NCI-H146 (cell line): ENCODE measurements at places on chromosomes 16 and 17.

DNA sequence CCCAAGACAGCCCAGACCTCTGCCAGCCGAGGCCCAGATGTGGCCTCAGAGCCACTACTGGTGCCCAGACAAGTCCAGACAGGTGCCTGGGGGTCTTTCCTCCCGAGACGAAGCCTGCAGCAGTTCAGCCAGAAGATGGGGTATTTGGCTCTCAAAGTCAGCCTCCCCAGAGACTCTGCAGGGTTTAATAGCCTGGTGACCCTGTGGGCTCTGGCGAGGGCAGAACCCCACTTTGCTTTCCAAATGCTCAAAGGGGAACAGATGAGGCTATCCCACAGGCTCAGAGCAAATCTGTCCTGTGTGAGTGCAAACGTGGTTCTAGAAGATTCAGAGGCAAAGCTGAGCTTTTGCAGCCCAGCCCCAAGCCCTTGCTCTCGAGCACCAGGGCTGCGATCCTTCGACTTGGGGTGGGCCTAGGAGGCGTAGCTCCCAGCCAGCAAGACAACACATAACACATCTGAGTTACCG is 236.0 kb downstream of the MRTFB start:
- no peak for DNase-seq

DNA sequence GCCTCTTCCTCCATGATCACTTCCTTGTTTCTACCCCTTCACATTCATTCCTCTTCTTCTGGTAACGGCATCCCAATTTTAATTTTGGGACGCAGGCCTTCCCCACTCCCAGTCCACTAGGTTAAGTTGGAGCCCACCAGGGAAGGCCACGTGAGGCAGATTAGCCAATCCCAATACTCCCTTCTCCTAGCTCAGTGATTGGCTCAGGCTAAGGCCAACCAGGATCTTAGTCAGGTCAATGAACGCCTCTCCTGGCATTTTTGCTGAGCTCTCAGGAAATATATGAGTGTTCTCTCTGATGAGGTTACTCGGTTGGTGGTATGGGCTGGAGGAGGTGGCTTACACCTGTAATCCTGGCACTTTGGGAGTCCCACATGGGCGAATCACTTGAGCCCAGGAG is 15.4 kb downstream of the SEZ6L2 start:
- no peak for DNase-seq

DNA sequence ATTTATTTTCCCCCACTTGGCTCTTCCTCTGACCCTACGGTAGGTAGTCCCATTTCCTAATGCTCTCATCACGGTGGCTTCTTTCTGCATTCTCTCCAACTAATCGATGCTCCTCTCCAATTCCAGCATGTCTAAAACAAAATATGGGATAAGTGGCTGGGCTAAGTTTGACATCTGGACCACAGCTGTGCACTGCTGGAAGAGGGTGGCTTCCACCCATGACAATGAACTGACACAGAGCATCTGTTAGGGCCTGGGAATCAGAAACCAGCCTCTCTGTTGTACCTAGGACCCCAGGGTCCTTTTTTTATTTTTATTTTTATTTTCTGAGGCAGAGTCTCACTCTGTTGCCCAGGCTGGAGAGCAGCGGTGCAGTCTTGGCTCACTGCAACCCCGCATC is 29.0 kb upstream of the SLC39A11 start:
- DNase-seq: no peak

DNA sequence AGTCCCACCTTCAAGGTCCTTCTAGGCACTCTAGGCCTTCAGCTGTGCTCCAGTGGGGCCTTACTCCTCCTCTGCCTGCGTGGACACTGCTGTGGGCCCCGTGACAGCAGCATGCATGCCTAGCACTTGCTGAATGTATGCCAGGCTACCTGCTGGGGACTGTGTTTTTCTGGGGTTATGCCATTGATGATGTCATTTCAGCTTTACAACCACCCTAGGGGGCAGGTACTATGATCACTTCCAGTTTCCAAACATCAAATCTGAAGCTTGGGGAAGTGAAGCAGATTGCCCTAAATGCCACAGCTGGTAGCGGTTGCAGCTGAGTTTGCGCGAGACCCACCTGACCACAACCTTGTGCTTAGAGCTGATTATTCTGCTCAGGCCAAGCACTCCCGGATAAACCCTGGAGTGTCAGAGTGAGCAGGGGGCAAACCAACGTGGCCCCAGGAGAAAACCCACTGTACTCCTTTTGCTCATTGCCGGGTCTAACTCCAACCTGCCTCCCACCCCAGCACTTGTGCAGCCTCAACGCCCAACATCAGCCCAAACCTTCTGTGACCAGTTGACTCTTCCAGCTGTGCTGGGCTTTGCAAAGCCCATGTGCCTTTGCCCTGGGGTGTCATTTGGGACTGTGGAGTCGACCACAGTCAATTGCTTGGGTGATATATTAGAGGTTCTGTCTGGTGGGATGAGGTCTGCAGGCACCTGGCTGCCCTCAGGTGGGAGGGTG is 168.4 kb downstream of the ENGASE start:
- no peak for DNase-seq

DNA sequence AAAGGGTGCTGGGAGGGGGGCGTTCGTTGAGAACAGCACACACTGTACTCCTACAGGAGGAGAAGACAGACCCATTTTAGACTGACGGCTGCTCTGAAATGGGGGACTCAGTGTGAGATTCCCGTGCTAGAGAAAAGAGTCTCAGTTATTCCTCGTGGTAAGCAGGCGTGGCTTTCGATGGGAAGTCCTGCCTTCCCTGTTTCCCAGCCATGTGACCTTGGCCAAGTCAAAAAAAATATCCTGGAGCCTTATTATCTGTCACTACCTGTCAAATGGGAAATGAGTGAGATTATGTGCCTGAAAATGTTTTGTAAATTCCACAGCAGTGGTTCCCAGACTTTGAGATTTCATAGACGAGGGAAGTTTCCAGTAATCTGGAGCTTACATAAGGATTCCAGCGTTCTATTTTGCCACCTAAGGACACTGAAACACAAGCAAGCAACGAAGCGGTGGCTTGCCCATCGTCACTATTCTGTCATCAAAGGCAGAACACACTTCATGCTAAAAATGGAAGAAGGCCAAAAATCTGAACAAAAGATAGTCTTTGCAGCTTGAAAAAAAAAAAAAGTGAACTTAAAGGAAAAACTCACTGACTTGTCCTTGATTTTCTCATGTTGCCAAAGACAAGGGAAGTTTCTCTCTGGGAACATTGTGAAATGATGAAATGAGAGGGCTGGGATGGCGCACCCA is 253.4 kb upstream of the RPL38 start:
- no peak for DNase-seq

DNA sequence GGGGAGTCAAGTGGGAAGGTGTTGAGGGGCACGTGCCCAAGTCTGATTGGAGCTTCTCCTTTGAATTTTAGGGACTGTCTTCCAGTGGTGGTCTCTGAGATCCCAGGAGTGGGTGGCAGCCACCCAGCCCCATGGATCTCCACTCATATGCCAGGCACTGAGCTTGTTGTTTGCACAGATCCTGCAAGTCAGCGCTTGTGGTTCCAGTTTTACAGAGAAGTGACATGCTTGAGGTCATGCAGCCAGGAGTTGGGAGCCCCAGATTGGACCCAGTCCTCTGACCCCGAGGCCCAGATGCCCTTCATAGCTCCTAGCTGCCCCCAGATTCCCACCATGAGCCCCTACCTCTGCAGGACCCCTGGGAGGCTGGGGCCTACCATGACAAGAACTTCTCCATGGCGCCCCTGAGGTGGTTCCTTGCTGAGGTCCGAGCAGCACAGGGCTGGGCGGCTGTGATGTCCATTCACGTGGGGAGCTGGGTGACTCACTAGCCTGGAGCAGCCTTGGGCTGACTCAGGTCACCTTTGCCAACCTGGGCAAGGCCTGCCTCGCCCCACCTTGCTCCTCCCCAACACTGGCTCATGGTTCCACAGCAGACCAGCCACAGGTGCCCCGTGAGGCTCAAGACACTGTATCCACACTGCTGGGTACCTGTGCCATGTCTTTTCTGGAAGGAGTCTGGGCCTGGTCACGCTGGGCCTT is 47.4 kb downstream of the RAI1 start:
- no peak for DNase-seq

DNA sequence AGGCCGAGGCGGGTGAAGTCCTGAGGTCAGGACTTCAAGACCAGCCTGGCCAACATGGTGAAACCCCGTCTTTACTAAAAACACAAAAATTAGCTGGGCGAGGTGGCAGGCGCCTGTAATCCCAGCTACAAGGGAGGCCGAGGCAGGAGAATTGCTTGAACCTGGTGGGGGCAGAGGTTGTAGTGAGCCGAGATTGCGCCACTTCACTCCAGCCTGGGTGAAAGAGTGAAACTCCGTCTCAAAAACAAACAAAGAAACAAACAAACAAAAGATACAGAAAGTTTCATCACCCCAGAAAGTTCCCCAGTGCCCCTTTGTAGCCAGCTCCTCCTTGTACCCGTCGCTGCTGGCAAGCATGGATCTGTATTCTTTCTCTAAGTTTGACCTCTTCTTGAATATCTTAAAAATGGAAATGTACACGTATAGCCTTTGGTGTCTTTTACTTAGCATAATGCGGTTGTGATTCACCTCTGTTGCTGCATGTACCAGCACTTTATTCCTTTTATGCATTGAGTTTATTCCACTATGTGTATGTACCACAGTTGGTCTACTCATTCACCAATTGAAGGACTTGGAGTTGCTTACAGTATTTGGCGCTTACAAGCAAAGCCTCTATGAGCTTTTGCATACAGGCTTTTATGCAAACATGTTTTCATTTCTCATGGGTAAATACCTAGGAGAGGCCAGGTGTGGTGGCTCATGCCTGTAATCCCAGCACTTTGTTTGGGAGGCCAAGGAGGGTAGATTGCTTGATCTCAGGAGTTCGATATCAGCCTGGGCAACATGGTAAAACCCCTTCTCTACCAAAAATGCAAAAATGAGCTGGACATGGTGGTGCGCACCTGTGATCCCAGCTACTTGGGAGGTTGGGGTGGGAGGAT is 87.5 kb upstream of the CLEC18A start:
- DNase-seq: no peak
